ENCODE measurements at places on chromosomes 7 and 10.

DNA sequence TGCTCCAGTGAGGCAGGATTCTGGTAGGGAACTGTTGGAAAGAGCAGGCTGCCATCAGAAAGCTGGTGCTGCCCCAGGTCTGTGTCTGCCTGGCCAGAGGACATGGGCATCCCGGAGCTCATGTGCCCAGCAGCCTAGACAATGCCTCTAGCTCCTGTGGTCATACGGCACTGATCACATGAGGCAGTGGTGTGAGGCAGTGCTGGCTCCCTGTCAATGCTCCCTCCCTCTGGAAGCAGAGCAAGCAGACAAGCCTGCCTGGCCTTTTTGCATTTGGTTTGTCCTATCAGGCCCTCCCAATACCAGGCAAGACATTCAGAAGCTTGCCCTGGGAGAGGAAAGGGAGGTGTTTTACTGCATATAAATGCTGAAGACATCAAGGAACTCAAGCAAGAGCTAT lies 19.5 kb upstream of the MMP21 start:
- no peak for DNase-seq

DNA sequence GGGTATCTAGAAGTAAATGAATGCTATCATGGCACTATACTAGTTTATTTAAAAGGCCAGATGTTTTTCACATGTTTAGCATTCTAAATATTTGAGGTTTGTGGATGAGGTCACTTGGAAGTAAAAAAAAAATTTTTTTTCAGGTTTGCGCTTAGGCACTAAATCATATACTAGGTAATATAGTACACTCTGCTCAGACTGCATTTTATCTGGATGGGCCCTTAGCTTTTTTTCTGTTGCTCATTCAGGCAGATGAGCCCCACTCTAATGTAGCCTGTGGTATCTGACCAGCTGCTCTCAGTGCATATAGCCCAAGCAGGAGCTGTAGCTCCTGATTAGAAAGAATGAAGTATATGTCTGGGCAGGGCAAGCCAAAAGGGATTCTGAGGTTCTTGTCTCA lies 210.1 kb downstream of the AUTS2 start:
- no peak for DNase-seq

DNA sequence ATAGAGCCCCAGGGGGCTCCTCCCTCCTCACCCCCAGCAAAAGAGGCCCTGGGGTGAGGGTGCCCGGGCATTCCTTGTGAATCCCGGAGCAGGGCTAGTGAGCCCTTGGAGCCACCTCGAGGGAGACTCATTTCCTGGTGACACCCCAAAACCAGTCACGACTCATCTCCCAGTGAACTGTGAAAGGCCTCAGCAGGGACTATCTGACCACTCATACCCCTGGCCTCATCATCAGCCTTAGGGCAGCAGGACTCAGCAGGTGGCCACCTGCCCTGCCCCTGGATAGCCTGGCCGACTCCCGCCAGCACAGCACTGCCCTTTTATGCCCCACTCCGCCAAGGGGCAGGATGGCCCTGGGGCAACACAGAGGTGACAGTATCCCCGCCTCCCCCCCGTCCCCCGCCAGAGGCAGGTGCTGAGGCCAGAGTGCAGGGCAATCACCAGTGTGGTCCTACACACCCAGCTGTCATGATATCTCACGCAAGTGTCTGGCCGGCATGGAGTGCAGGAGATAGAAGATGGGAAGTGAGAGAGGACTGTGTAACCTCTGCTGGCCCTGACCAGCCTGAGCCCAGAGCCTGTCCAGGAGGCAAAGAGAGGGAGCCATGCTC lies 3.2 kb downstream of the SNCG start:
- DNase-seq: no peak

DNA sequence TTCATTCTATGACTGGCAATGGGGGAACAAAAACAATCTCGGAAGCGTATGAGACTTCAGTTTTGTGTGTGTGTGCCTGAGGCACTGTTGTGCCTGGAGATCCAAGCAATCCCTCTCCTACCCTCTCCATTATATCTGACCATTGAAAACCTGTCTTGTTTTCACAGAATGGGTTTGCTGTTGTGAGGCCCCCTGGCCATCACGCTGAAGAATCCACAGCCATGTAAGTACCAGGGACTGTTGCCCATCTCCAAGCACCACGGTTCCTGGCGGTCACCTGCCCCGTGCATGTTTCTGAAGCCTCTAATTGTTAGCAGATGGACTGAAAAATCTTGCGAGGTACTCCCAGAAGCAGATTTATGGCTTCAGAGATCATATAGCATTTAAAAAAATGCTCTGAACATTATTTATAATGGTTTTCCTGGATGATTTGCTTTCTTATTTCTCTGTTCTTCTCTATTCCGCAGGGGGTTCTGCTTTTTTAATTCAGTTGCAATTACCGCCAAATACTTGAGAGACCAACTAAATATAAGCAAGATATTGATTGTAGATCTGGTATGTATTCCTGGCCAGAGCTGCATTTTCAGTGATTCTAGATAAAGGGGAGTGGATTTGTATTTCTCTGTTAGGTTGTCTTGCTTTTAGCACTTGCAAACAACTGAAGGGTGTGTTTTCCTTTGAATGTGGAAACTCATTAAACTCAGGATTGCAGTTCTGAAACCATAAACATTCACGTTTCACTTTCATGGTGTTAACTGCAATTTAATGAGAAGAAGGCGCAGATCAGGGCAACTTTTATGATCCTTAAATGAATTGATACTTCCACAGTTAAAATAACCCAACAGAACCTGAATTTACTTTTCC lies 288.2 kb downstream of the TWIST1 start:
- DNase-seq: no peak
